ENCODE measurements at places on chromosomes 1 and 21.

- DNase-seq, result no peak
Observed at GRCh38 chr1:69728206-69728605, 160.5 kb downstream of the LRRC7 start.

- DNase-seq, result no peak
Observed at GRCh38 chr1:176998183-176998795, 166.2 kb downstream of the ASTN1 start.

DNA sequence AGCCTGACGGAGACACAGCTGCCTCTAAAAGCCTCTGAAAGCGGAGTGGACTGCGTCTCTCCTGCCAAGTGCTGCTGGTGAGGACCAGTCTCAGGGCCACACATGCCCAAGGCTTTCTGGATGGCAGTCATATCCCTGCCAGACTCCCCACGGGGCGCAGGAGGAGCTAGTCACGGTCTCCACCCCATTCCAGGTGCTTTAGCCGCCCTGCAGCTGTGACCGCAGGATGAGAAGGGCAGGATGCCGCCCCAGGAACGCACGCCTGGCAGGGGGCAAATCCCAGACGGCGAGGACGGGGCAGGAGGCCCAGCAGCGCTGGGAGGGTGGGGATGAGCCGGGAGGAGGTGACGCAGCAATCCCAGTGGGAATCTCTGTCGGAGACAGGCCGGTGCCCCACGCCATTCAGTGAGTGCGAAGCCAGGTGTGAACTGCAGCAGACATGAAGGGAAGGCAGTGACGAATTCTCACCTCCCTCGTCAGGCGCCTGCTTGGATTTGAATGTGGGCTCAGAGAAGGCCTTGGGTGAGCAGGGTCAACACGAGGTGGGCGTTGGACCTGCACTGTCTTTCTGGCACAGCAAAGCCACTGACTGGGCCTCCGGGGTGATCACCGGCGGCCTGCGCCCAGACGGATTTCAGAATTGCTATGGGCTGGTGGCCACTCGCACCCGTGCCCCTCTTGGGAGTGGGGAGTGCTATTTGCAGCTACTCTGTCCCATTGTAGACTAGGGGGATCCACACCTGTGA, 38.5 kb upstream of the SLC19A1 start:
- no peak for DNase-seq

- no peak for DNase-seq
Observed at GRCh38 chr1:970242-970972, 4.1 kb downstream of the PLEKHN1 start.

DNA sequence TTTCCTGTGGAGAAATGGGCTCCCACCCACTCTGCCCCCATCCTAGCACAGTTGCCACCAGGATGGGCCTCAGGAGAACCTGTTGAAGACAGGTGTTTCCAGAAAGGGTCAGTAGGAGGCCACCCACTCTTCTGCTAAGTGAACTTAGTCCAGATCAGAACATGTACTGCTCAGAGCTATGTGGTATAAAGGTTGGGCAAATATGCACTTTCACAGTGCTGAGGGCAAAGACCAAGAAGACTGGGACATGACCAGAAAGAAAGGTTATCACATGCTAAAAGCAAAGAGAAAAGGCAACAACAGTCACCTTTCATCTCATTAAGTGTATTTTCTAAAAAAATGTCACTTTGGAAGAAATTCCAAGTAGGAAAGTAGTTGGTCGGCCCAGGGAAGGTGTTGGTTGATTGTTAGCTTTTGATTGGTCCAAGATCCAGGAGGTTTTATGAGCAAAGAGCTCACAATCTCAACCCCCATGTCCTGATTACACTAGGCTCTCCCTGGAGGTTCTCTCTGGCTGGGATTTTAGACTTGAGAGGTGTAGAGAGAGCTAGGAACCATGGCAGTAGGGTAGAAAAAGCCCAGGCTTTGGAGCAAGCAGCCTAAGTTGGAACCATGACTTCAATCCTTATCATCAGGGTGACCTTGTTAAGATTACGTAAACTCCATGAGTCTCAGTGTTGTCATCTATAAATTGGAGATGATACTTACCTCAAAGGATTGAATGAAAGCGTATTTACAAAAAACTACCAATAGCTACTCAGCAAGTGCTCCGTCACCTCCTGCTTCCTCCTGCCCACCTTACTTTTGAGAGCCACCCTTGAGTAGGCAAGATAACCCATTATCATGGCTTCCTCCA, 102.6 kb downstream of the GLUL start:
- no peak for DNase-seq

DNA sequence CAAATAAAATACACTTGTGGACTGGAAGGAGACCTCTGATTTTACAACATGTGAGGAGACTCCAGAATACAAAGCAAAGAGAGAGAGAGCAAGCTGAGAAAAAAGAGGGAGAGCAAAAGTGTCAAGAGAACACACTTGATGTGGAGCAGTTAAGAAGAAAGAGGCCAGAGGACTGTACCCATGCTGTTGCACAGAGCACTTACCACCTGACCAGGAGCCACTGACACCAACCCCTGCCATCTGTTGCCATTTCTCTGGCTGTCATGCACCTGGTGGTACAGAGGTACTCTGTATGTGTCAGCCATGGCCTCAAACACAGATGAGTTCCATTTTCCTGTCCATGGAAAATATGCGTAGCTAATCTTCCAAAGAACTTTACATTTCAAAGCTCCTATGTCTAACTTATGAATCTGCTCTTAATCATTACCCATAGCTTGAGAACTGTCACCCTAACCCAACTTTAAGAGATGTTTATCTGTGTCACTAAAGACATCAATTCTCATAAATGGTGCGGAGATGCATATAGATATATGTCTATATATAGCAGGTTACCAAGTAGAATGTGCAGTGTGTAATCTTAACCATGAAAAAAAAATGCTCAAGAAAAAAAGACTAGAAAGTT, 32.8 kb upstream of the ABCD3 start:
- no peak for DNase-seq

DNA sequence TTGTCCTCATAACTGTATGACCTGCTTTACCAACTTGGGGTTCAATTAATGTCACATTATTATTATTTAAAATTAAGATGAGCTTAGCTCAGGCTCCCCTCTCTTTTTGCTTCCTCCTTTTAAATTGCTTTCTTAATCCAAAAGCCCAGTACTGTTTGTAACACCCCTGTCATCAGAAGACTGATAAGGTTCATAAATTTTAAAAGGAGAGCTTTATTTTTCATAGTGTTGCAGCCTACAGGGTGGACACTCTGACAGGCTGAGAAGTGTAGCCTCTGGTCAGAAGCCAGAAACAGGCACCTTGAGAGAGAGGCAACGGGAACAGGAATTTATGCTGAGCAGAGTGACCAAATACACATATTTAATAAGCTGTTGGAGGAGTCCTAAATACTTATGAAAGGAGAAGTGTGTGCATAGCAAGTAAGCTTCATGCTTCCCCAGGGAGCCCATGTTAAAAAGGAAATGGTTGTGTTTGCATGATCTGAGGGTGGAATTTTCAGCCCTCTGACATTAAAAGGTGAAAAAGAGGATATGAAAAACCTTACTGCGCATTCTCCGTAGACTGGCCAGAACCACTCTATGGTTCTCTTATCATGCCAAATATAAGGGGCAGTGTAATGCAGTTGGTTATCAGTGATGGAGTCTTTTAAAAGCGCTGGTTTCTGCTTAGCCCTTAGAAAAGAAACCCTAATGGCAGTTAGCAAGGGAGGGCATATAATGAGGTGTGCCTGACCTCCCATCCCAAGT, 30.5 kb upstream of the FGGY start:
- DNase-seq, result no peak

GRCh38 chr1:110572751-110573150, 33.4 kb downstream of the KCNA2 start:
- DNase-seq, result no peak

GRCh38 chr1:39485046-39485803, 6.2 kb upstream of the BMP8A start:
- no peak for DNase-seq

GRCh38 chr1:14263225-14263624, 335.3 kb upstream of the KAZN start:
- DNase-seq, result no peak

DNA sequence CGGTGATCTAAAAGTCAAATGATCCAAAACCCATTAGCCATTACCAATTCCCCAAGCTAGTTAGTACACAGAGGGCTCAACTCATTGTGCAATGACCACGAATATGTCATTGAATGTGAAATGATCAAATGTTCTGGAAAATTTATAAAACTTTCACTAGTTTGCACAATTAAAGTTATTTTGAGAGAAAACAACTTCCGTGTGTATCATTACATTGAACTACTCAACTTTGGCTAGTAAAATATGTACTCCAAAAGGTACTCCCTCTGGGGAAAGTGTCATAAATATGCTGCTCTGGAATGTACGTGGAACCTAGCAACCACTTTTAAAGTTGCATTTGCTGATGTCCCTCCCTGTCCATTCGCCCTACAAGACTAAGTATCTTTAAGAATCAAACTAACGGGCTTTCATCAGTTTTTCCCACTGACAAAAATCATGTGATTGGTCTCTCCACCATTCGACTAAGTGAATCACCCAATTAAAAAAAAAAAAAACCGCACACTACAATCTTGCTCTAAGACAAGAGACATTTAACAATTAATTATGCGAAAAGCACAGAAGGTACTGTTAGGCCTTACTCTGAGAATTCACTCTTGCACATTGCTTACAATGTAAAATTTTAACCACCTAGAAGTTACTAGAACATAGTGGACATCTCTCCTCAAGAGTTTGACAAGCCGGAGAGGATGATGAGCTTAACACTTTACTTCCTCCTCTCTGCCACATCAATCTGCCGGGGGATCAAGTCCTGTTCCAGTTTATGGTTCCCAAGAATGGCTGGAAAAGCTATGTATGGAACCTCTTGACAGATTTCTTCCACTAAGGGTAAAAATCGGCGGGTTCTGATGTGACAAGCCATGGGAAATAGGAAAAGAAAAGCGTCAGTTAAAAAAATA, 1.2 kb downstream of the ACBD3 start:
- DNase-seq, result no peak

DNA sequence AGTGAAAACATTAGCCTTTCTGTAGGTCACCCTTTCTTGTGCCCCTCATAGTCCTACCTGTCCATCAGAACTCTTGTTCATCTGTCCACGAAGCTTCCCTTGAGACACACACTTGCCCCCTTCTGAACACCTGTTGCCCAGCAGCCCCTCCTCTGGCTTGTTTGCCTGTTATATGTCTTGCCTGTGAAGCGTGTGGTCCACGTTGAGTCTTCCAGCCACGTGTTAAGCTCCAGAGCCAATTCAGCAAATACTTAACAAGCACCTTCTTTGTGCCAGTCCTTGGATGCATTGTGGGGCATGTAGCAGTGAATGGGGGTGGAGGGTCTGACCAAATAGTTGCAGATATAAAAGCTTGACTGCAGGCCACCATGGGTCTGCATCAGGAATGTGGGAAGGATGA, 66.6 kb downstream of the MAN1C1 start:
- DNase-seq, result no peak

- DNase-seq, result no peak
Observed at GRCh38 chr1:87334351-87335174, 5.9 kb downstream of the LMO4 start.

GRCh38 chr1:85621430-85621829, 40.9 kb downstream of the CCN1 start:
- DNase-seq, result no peak

- DNase-seq, result no peak
Observed at GRCh38 chr21:26449161-26449560, 123.9 kb downstream of the CYYR1 start.

All from stimulated activated CD8-positive, alpha-beta memory T cell treated with anti-CD3 and anti-CD28 coated beads, Interleukin-2, amount 100 ng/mL, for 1 hour (primary cell).